Cerebellar nuclear complex (tissue), 1 donor: ENCODE measurements at places on chromosomes 13 and 19.

- DNase-seq: no peak
Measured at GRCh38 chr13:22050951-22051563, 380.2 kb downstream of the FGF9 start.

DNA sequence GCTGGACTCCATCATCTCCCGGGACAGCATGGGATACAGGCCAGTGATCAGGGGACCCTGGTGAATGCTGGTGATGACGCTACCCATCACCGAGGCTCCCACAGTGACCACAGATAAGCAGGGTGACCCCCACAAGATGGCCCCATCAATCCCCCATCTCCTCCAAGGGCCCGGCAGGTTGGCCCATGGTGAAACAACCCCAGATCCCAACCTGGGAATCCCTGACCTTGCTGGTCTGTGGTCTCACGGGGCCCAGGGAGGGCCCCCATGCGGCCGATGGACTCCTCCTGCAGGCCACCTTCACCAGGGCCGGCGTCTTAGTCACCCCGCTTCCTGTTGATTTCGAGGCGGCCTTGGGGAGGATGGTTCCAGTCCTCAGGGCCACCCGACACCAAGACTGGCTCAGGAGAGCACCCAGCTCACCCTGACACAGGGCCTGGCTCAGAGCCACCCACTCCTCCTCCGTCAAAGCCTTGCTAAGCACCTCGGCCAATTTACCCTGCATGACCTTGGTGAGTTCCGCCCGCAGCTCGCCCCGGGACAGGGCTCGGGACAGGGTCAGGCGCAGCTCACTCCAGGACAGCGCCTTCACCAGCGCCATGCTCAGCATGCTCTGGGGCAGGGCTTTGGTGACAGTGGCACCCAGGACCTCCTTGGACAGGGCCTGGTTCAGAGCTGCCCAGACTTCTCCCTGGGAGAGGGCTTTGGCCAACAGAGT lies 10.0 kb downstream of the IQCN start:
- DNase-seq: no peak

GRCh38 chr13:60453490-60453889 lies 56.5 kb downstream of the TDRD3 start:
- no peak for DNase-seq

DNA sequence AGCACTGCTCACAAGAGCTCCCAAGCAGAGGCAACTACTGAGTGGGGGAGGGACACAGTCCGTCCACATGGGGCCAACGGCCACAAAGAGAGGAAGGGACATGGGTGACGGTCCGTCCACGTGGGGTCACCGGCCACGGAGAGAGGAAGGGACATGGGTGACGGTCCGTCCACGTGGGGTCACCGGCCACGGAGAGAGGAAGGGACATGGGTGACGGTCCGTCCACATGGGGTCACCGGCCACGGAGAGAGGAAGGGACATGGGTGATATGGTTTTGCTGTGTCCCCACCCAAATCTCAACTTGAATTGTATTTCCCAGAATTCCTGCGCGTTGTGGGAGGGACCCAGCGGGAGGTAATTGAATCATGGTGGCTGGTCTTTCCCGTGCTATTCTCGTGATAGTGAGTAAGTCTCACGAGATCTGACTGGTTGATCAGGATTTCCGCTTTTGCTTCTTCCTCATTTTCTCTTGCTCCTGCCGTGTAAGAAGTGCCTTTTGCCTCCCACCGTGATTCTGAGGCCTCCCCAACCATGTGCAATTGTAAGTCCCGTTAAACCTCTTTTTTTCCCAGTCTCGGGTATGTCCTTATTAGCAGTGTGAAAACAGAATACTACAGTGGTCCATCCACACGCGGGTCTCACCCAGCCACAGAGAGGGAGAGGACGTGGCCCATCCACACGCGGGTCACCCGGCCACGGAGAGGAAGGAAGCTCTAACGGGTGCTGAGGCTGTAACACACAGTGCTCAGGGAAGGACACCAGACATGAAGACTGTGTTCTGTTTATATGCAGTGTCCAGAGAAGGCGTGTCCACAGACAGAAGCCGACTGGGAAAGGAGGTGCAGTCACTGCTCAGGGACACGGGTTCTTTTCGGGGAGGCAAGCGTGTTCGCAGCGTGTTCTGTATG lies 48.5 kb downstream of the GAS6 start:
- no peak for DNase-seq

- no peak for DNase-seq
Measured at GRCh38 chr13:107057028-107057631, 489.2 kb upstream of the ARGLU1 start.
